Uterus (tissue), 4 donors: ENCODE measurements at places on chromosomes 6 and 20. TPM values are rescaled to one million over a fixed set of nuclear protein-coding genes. Genes with fewer than 3 reads are reported as not detected.

The SLC13A3 gene
- under 0.01 TPM for total RNA-seq

The YWHAB gene
- 95.0 TPM for total RNA-seq

The SIRPA gene
- total RNA-seq = 11.5 TPM

The HLA-DQA1 gene
- total RNA-seq = 31.1 TPM

The FAM209B gene
- total RNA-seq = not detected

The PPIL1 gene
- 36.0 TPM for total RNA-seq

The AIF1 gene
- 25.6 TPM for total RNA-seq

The RIPPLY2 gene
- total RNA-seq = not detected

The KCNQ5 gene
- total RNA-seq = not detected

The SMLR1 gene
- total RNA-seq = not detected

DNA sequence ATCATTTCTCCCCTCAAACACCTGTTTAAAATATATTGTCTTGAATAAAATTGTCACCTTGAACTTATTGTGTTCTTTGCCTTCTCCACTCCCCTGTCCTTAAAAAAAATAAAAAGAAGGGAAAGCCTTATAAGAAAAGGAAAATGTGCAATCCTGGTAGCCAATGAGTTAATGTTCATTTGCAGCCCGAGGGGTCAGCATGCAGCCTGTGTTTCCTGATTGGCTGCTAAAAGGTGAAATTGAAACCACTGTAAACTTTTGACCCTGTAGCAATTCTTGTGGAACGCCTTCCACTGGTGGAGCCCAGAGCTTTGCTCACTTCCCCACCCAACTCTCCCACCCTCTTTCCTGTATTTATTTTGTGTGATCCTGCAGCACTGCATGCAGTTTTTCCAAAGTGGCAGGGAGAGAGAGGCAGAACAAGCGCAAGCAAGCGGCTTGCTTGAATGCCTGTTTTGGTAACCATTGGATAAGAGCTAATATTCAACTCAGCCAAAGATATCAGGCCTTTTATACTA is 74.9 kb downstream of the NCOA3 start:
- DNase-seq = peak; percentile 43

DNA sequence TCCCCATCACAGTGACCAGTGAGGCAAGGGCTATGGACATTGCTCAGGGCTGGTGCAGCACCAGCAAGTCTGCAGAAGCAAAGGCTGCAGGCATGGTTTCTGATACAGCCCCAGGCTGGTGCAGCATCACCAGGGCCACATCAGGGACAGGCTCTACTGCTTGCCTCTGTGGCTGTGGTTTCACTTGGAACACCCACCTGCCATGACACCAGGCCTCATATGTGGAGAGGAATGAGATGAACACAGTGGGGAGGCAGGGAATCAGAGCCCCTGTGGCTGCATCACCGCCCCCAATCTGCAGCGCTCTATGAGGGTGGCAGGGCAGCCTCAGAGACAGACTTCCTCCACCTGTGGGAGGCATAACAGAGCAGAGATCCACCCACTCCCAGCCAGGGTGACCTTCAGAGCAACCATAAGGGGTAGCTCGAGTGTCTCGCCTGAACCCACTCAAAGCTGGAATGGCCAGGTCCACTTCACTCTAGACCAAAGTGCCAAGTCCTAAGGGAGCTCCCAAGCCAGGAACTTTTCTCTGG is 7.9 kb downstream of the RING1 start:
- no peak for DNase-seq

DNA sequence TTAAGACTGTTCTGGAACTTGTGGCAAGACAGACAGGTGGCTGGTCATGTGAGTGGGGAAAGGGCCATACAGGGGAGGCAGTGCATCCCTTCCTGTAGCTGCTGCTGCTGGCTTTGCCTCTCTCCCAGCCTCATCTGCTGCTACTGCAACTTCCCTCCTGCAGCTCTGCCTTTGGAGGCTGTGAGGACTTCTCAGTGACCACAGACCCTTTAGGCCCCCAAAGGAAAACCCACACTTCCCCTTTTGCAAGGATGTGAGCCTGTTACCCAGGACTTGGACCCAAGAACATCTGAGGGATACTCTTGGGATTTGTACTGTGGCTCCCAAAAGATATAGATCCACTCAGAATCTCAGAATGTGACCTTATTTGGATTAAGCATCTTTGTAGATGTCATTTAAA is 91.0 kb downstream of the TMEM170B start:
- DNase-seq = no peak

GRCh38 chr6:43723737-43724295 is 36.2 kb upstream of the MRPS18A start:
- DNase-seq = peak; percentile 41

DNA sequence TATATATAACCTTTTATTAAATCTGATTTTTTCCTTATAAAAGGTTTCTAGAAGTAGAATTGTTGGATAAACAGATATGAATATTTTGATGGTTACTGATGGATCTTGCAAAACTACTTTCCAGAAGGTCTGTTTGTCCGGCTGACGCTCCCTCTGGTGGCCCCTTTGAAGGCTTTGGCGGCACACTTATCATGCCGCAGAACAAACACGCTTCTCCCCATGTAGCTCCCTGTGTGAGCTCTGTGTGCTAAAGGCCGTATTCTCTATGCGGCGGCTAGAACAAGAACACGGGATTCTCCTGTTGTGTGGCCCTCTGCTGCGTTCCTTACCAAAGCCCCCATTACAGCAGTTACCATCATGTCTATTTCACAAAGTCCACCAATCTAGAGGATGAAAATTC is 30.0 kb downstream of the PPP1R3G start:
- DNase-seq = no peak

DNA sequence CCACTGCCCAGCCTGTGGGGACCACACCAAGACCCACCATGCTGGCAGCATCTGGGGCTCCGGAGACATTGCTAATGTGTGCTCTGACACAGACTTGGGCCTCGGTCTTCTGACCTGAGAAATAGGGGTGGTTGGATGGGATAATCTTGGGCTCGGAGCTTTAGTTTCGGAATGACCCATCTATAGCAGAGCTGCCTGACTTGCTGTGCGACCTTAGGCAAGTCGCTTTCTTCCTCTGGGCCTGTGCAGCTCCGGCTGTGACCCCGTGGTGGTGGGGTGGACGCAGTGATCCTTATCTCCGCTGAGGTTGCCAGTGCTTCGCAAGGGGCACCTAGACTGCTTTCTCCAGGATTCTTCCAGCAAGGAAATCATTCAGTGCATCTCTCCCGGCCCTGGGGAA is 43.7 kb downstream of the CEBPB start:
- no peak for DNase-seq

DNA sequence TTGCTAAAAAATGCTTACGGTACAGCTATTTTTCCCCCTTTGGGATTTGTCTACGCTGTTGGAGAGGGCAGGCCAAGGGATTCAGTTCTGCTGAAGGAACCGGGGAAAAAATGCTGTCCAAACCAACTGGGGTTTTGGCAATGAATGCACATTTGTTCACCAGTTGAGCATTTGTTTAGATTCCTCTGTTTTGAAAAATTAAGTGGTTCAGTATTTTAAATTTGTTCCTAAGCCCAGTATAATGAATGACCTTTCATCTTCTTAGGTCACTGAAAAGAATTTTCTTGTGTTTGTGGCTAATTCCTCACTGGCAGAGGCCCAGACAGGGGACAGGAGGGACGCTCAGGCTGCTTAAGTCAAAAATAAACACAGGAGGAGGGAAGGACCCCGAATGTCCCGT is 10.8 kb upstream of the EYA2 start:
- no peak for DNase-seq

DNA sequence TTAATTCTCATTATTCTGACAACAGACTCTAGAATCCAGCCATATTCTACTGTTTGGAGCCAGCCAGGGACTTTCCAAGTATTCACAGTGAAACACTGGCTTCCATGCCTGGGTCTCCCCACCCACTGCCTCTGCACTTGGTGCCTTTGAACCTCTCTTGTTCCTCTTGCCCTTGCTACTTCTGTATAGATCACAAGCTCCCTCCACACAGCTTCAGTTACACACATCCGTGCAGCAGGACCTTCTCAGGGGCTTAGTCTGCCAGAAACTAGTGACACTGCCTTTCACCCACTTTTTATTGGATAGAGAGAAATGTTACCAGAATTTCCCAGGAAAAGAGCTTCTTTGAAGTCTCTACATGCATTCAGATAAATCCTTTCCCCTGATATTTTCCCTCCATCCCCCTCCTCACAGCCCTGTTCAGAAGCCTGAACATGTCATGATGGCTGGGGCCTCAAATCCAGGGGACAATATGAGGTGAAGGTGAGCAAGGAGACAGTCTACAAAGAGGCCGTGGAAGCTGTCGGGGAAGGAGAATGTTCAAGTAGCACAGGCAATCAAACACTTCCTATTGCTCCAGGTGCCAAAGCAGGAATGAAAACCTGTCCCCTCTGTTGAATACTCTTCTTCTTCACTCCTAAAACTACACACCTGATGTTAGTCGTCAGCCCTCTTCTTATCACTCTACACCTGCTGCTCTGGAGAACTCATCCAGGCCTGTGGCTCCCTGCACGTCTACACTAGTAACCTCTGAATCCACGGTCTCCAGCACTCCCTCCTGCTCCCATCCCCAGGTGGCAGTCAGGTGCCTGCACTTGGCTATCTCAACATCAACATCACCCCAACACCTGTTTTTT is 20.2 kb upstream of the HLA-DOA start:
- DNase-seq = peak; percentile 46

DNA sequence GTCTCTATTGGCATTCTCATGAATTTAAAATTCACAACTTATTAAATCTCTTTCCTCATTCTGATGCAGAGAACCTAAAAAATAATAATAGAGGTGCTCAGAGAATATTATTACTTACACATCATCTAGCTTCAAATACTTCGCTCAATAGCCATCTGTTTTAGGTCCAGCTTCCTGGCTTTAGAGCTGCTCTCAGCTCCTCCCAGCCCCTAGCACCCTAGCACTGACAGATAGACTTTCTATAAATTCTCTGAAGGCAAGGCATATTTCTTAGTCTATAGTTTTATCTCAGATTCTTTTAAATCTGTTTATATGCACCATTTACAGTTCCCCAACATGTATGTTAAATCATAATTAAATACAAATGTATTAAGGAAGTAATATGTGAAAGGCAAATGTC is 281.3 kb downstream of the PTPRK start:
- no peak for DNase-seq

GRCh38 chr6:67331304-67331703 is 1303.8 kb upstream of the ADGRB3 start:
- no peak for DNase-seq

DNA sequence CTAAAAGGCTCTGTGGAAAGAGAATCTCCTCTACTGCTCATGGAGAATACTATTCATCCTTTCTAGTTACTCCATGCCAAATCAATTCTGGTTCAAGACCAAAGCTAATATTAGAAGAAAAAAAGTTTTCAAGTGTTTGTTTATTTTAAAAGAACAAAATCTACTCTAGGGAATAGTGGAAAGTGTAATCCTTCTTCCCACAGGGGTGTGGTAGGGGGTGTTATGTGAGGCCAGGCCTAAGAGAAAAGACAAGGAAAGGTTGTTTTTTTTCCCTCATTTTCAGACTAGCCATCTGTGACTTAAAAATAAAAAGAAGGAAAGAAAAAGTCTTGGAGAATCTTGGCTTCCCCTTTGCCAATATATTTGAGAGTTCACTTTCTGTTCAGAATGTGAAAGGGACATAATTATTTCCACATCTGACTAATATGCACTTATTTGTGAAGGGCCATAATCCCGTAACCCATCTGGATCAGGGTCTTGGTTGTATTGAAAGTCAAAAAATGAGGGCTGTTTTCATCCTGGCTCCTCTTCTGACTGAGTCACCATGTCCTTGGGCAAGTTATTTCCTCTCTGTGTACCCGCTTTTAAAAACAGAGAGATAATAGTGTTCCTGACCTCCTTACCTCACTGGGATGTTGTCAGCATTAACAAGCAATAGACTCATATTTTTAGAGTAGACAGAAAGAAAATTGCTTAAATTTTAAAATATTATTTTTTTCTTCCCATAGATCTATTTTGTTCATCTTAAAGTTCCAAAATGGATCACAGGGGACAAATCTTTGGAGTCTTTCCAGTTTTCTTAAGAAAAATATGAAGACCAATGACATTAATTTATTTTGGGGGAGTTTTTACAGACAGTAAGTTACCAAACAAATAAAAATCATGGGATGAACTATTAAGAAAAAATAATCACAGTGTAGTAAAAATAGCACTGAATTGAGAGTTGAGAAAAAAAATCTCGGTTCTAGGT is 233.7 kb downstream of the IBTK start:
- peak; percentile 17 for DNase-seq

DNA sequence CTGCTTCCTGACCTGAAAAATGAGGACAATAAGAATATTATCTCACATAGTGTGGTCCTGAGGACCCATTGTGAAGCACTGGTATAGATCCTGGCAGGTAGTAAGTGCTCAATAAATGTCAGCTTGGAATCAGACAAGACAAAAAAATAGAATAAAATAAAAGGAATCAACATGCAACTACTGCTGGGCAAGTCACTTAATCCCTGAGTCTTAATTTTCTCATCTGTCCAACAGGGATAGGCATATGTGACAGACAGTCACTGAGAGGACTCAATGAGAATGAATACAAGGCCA is 38.0 kb upstream of the PIM1 start:
- DNase-seq = no peak

GRCh38 chr6:107956586-107957307 is 1.3 kb downstream of the SEC63 start:
- no peak for DNase-seq

- no peak for DNase-seq
Measured at GRCh38 chr20:54199283-54199682, 8.6 kb upstream of the PFDN4 start.

GRCh38 chr20:38113401-38114325 is 51.4 kb downstream of the TGM2 start:
- DNase-seq = no peak

- DNase-seq = no peak
Measured at GRCh38 chr6:4028051-4028450, 50.9 kb downstream of the FAM217A start.

GRCh38 chr6:122676146-122676545 is 65.9 kb downstream of the PKIB start:
- no peak for DNase-seq

GRCh38 chr20:11492846-11493245 is 424.8 kb upstream of the BTBD3 start:
- DNase-seq = no peak

DNA sequence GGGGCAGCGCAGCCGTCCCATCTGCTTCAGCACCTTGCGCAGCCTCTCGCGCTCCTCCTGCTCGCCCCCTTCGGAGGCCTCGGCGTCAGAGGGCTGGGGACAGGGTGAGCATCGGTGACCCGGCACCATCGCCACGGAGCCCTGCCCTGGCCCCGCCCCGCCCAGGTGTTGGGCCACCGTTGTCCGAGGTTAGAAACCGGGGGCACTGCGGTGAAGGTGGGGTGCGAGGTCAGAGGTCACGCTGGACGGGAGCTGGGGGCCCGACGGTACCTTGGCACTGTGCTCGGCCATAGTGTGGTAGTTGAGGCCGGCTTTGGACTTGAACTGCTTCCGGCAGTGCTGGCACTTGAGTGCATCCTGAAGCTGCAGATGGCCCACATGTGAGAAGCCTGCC is 6.4 kb downstream of the ZNF512B start:
- no peak for DNase-seq

- DNase-seq = no peak
Measured at GRCh38 chr20:59152559-59153354, 10.9 kb upstream of the ZNF831 start.
